ENCODE measurements at places on chromosomes 2 and 18. TPM values are rescaled to one million over a fixed set of nuclear protein-coding genes. Genes with fewer than 3 reads are reported as not detected.
A peak's percentile ranks its signal among the peaks of the same experiment; 100 is the strongest.

DNA sequence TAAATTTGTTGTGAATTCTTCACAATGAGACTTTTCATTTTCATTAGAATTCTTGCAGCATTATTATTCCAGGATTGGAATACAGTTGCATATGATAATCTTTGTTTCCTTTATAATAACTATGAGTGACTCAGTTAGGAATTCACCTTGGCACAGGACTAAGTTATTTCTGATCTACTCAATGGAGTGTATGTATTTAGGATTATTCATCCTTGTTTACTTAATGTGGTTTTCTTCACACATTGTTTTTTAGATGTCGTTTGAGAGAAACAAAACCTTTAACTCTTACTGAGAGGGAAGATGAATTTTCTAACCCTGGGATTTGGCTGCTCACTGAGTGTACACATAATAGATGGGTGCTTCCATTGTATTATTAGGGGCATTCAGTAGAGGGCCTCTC is 970.1 kb downstream of the DPP10 start:
- no peak overlapping the region for H3K4me3 ChIP-seq
- H3K27ac ChIP-seq = no peak overlapping the region
- H3K36me3 ChIP-seq = no peaks in the 10 kb centered on the region
- H3K27me3 ChIP-seq = no peaks in the 10 kb centered on the region

C18orf54 gene
- total RNA-seq = 10.9 TPM

TEKT4 gene
- total RNA-seq = 0.49 TPM

DNA sequence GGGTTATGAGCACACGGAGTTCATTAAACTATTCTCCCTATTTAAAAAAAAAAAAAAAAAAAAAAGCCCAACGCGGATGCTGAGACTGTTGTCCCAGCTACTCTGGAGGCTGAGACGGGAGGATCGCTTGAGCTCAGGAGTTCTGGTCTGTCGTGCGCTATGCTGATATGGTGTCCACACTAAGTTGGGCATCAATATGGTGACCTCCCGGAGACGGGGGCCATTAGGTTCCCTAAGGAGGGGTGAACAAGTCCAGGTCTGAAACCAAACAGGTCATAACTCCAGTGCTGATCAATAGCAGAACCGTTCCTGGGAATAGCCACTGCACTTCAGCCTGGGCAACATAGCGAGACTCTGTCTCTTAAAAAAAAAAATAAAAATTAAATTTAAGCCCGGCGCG is 12.9 kb upstream of the ANKRD53 start:
- H3K27me3 ChIP-seq = peaks cover 43% of the 10 kb centered on the region
- H3K36me3 ChIP-seq = no peaks in the 10 kb centered on the region
- peaks cover 7% of the 10 kb centered on the region for H3K4me1 ChIP-seq
- H3K27ac ChIP-seq = no peak overlapping the region
- peak overlapping the region; percentile 90 for H3K4me3 ChIP-seq

- no peak for DNase-seq
- no peak overlapping the region for H3K4me3 ChIP-seq
- H3K27ac ChIP-seq = no peak overlapping the region
- peaks cover 2% of the 10 kb centered on the region for H3K27me3 ChIP-seq
- no peaks in the 10 kb centered on the region for H3K36me3 ChIP-seq
- H3K4me1 ChIP-seq = no peaks in the 10 kb centered on the region
Observed at GRCh38 chr2:151996243-151997003, 102.4 kb downstream of the CACNB4 start.

Measured in activated CD4-positive, alpha-beta T cell treated with anti-CD3 and anti-CD28 coated beads, Interleukin-2, amount 10 ng/mL, durations not matched to agents 24 days and 14 days (primary cell).